ENCODE measurements at places on chromosomes 11 and 22.

GRCh38 chr11:10581481-10582019 lies 13.1 kb upstream of the LYVE1 start:
- DNase-seq = peak; percentile 42

- DNase-seq = no peak
These were observed 207.0 kb downstream of the TBC1D22A start for GRCh38 chr22:46969491-46969890.

DNA sequence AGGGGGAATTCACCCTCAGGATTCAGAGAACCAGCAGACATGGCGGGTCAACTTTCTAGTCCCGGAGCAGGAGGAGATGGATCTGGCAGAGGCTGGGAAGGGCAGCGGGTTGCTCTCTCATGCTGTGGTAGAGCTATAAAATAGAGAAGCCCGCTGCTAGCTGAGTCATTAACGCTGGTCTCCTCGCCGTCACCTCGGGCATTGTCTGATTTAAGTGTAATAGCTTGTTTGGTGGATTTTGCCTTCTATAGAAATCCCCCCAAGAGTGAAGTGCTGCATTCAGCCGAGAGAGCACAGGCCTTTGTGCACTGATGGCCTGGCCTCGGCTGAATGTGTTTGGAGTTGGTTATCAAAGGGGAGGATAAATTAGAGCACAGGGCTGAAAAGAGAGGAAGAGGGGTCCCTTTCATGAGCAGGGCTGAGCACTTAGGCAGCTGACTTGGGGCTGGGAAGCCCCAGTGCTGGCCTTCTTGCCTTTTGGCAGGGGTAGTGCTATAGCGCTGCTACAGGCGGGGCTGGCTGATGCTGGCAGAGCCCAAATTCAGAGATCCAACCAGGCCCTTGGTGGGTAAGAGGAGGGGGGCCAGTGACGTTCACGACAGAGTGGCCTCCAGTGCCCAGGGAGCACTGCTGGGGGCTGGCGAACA lies 161.1 kb upstream of the CADM1 start:
- DNase-seq = peak; percentile 52

GRCh38 chr11:10375280-10375971 lies 70.6 kb downstream of the ADM start:
- no peak for DNase-seq

- no peak for DNase-seq
These were observed 33.2 kb upstream of the PAX6 start for GRCh38 chr11:31844351-31844750.

DNA sequence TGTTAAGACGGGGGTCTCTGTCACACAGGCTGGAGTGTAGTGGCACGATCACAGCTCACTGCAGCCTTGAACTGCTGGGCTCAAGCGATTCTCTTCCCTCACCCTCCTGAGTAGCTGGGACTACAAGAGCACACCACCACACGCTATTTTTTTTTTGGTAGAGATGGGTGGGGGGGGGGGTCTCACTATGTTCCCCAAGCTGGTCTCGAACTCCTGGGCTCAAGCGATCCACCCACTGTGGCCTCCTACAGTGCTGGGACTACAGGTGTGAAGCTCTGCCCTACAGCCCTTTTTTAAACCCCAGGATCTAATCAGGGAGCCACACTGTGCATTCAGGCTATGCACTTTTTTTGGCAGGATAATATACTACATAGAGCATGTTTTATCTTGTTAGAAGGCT lies 1.4 kb upstream of the DHCR7 start:
- no peak for DNase-seq

- DNase-seq = no peak
These were observed 88.5 kb downstream of the GRAMD1B start for GRCh38 chr11:123518496-123519054.

DNA sequence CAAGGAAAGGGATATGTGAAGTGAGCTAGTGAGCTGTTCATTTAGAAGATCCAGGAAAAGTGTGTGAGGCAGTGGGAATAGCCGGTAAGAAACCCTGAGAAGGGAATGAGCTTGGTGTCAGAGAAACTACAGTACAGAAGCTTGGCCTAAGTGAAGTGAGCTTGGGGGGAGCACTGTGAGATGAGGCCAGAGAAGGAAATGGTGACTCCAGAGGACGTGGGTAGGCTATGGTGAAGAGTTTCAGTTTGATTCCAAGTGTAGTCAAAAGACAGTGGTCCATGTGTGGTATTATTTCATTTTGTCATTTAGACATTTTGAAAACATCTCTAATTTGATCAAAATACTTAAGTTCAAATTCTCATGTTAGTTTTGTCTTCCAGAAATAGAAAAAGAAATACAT lies 77.2 kb downstream of the GRK3 start:
- DNase-seq = no peak

DNA sequence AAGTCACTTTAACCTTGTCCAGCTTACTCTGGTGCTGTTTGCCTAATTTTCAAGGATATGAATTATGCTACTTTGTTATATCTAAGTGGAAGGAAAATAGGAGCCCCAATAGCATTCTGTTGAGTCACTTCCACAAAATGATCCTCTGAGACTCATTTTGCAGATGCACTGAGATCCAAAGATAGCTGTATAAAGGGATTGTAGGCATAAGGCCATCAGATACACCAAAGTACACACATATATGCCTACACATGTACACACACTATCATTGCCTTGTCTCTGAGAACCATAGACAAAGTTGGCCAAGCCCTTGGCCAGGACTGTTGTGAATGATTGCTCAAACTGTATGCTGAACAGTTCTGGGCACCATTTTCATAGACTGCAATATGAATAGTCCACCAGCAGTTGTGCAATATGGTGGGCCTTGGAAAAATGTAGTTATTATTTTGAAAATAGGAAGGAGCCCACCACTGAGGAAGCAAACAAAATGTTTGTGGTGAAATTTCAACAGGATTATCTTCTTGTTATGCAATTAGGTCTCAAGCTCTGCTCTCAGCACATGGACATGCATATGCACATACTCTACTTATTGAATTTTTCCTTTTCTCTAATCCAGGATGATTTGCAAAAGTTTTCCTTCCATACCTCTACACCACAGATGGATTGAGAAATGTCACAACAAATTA lies 186.0 kb upstream of the CTSC start:
- DNase-seq = no peak

GRCh38 chr11:74754507-74755252 lies 6.0 kb downstream of the RNF169 start:
- DNase-seq = no peak

DNA sequence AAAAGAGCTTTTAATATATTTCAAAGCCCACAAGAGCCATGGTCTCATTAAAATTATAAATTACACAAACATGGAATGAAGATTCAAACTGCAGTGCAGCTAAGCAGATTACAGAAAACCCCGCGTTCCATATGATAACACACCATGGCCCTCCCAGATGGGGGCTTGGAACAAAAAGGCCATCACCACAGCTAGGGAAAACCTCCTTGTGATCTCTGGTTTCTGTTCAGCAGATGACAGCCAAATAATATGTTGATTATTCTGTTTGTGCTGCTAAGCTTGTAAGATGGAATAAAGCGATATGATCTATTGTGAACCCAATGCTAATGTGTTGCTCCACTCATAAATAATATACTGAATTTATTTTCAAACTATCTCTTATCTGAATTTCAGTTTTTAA lies 28.5 kb downstream of the IMMP1L start:
- DNase-seq = no peak

DNA sequence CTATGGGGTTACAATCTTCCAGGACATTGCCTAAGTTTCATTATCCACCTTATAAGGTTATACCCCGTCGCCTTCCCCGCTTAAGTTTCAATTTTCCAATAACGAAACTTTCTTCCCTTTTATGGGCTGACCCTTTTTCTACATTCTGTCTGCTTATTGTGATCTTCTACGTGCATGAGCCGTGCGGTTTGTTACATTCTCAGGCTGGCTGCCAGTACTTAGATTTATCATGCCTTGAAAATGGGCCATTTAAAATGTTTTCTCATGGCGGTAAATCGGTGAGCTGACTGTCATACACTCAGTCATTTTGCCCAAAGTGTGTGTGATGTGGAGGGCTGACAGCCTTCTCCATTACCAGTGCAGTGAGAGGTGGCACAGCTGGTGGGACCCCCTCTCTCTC lies 23.3 kb downstream of the DGCR6L start:
- no peak for DNase-seq

DNA sequence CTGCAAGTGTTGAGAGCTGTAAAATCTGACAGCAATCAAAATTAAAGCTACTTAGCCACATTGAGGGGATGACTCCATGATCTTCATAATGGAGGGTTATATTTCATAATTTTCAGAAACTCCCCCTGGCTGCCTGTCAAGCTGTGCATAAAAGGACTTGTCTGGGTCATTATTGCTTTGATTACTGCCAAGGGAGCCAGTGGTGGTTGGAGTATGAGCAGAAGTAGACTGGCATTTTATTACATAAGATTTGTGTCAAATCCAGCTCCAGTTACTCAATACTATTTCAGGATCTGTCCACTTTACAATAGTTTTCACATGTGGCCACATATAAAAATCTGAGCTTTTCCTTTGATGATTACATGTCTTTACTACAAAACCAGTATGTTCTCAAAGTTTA lies 108.9 kb upstream of the SLC5A12 start:
- no peak for DNase-seq

- no peak for DNase-seq
These were observed 37.6 kb downstream of the TRMU start for GRCh38 chr22:46373159-46373558.

- DNase-seq = no peak
These were observed 21.8 kb downstream of the SERPING1 start for GRCh38 chr11:57619331-57619730.

DNA sequence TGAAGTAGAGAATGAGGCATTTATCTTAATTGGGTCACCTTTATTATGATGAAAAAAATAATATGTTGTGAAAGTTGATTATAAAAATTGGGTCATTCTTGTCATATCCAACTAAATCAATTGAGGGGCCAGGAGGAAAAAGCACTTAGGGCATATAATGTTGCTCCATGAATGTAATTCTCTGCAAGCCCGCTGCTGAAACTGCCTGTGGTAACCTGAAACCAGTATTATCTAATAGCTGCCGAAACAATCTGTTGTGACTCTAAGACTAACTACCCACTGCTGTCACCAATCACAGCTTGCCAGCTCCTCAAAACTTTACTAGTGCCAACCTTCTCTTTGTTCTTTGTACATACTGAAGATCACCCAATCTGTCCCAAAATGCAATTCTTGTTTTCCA lies 115.8 kb downstream of the ATG16L2 start:
- DNase-seq = no peak

DNA sequence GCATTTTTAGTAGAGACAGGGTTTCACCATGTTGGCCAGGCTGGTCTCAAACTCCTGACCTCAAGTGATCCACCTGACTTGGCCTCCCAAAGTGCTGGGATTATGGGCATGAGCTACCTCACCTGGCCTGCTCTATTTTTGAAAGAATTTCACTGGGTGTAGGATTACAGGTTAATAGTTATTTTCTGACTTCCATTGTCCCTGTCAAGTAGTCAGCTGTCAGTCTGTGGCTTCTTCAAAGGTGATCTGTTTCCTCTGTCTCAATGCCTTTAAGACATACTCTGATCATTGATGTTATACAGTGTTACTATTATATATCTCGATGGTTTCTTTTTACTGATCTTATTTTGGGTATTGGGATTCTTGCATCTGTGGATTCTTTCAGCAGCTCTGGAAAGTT lies 10.1 kb upstream of the EXT2 start:
- no peak for DNase-seq

DNA sequence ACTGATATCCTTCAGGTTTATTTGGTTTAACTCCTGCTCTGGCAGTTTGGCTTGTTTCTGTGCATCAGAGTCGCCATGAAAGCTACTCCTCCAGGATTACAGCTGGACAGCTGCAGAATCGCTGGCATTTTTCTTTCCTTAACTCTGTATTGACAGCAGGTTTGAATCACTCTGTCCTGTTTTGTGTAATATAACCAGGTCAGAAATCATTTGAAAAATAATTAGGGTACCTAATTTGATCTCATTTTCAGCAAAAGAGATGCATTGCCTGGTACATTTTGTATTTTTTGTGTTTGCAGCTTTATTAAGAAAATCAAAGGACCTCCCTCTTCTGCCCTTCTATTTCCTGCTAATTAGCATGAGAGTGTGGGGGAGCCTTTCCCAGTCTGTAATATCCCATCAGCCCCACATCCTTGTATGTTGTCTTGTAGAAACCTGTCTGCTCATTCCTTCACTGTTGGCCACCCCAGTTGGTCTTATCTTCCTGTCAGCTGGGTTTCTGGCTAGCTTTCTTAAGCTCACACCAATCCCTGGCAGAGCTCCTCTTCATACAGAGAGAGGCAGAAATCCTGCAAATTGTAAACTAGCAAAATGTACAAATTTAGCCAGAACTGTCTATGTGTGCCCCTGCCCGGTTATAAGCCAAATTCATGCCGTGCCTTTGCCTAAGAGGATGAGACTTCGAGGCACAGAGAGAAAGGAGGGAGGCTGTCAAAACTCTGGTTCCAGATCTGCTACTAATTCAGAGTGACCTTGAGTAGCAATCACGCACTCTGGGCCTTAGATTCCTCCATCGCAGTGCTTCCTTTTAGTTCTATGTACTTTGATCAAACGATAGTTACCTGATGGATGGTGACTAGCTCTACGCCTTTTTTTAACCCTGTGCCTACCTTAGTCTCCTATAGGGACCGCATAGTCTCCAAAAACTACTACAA lies 200.6 kb downstream of the NAV2 start:
- no peak for DNase-seq

DNA sequence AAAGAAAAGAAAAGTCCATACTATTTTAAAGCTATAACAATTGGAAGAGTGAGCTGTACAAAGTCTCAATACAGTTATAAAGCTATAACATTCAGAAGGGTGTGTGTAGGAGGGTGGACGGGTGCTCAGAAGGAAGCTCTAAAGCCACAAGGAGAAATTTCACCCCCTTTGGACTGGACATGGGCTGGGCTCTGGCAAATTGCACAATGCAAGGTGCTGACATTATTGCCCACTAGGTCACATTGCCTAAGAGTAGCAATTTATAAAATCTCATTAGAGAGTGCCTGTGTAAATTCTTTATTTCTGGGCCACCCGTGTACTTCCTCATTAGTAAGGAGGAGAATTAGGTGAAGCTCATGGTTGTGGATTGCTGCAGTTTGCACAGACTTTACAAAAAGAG lies 5.7 kb upstream of the APOBEC3A start:
- no peak for DNase-seq

GRCh38 chr11:65373839-65374580 lies 8.4 kb downstream of the SLC25A45 start:
- DNase-seq = no peak

GRCh38 chr11:26622181-26622580 lies 50.1 kb upstream of the MUC15 start:
- no peak for DNase-seq

GRCh38 chr11:83119216-83119615 lies 37.7 kb upstream of the PCF11 start:
- no peak for DNase-seq

- no peak for DNase-seq
These were observed 25.5 kb downstream of the DDI1 start for GRCh38 chr11:104061853-104062521.

DNA sequence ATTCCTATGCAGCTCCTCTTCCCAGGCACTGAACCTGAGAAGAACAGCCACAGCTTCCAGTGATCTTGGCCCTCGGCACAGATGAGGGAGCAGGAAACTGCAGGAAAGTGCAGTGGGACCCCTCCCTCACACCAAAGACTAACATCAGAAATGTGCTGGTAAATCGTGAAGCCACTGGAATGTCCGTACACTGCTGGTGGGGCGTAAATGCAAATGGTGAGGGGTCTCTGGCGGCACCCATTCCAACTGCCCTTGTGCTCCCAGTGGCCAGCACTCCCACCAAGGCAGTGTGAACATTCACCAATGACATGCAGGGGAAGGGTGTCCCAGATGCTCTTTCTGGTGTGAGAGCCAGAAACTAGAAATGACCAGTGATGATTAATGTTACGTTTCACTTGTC lies 574.0 kb downstream of the BRD1 start:
- DNase-seq = no peak
